Stomach (tissue), 19 donors: ENCODE measurements at places on chromosomes 3 and 15. TPM values are rescaled to one million over a fixed set of nuclear protein-coding genes. Genes with fewer than 3 reads are reported as not detected.

TRA2B gene
- 208 TPM for total RNA-seq

ALS2CL gene
- 107 TPM for total RNA-seq

ELL3 gene
- 29.0 TPM for total RNA-seq

TWF2 gene
- 57.4 TPM for total RNA-seq

PCLAF gene
- total RNA-seq, result not detected

SLMAP gene
- total RNA-seq, result 123 TPM

NDUFB5 gene
- 13.3 TPM for total RNA-seq

EXD1 gene
- total RNA-seq, result not detected

DNA sequence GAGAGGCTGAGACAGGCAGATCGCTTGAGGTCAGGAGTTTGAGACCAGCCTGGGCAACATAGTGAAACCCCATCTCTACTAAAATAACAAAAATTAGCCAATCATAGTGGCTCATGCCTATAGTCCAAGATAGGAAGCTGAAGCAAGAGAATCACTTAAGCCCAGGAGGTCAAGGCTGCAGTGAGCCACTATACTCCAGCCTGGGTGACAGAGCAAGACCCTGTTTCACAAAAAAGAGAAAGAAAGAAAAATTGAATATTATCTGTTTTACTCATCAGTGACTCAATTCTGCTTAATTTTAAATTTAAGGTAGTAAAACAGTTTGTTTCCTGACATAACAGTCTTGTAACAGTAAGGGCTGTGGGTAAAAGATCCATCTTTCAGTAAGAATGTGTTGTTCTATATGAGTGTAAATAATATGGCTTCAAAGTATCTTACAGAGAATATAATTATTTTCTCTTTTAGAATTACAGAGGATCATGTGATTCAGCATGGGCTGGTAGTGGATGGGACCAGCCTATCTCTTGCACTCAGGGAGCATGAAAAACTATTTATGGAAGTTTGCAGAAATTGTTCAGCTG lies 85.8 kb downstream of the ATP11B start:
- H3K36me3 ChIP-seq, result peaks cover 23% of the 10 kb centered on the region
- no peak overlapping the region for H3K27ac ChIP-seq
- no peaks in the 10 kb centered on the region for H3K4me1 ChIP-seq

- H3K27ac ChIP-seq, result peak overlapping the region; percentile 52
- peak; percentile 88 for DNase-seq
- H3K4me3 ChIP-seq, result no peak overlapping the region
- H3K27me3 ChIP-seq, result no peaks in the 10 kb centered on the region
Observed at GRCh38 chr15:91706322-91707032, 147.0 kb upstream of the SLCO3A1 start.

DNA sequence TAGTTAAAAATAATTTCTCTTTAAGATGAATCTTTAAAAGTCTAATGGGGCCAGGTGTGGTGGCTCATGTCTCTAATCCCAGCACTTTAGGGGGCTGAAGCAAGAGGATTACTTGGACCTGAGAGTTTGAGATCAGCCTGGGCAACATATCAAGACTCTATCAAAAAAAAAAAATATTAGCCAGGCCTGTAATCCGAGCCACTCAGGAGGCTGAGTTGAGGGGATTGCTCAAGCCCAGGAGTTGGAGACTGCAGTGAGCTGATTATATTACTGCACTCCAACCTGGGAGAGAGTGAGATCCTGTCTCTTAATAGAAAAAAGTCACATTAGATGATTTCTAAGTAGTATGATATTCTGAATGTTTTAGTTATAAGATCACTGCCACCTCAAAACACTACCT lies 322.0 kb upstream of the MANF start:
- H3K27me3 ChIP-seq, result no peaks in the 10 kb centered on the region
- no peak overlapping the region for H3K27ac ChIP-seq
- H3K4me1 ChIP-seq, result no peaks in the 10 kb centered on the region
- H3K4me3 ChIP-seq, result no peak overlapping the region

DNA sequence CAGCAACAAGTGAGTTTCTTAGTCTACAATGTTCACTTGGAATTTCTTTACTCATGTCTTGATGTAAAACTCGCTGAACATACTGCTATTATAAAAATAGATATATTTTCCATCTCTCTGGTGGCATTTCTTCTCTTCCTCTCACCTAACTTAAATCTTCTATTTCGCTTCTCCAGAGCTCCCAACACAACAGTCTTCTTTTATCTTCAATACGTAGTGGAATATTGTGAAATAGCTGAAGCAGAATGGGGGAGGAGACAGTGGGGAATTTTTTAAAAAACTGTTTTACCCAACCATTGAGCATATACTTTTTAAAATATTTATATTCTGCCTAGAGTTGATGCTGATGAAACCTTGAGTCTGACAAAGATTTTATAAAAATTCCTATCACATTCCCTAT lies 548.5 kb downstream of the RBMS3 start:
- no peaks in the 10 kb centered on the region for H3K4me1 ChIP-seq
- no peaks in the 10 kb centered on the region for H3K36me3 ChIP-seq
- no peak overlapping the region for H3K27ac ChIP-seq
- H3K27me3 ChIP-seq, result no peaks in the 10 kb centered on the region

DNA sequence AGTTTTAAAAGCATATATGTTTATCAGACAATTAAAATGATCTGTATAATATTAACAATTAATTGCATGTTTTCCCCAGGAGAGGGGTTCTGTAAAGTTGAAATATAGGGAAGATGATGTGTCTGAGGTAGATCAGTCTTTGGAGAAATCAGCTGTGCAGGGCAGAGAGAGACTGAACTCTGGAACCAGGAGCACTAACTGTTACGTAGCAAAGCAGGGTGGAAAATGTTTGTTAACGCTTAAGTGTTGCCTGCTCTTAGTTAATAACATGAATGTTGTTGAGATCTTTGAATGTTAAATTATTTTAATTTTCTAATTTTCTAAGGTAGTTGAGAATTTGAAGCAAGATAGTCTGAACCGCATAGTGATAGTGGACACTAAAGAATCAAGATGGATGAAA lies 57.5 kb downstream of the NEO1 start:
- H3K27me3 ChIP-seq, result no peaks in the 10 kb centered on the region
- no peaks in the 10 kb centered on the region for H3K36me3 ChIP-seq
- no peak for DNase-seq
- no peak overlapping the region for H3K27ac ChIP-seq

- no peak overlapping the region for H3K27ac ChIP-seq
- H3K27me3 ChIP-seq, result no peaks in the 10 kb centered on the region
- no peaks in the 10 kb centered on the region for H3K4me1 ChIP-seq
- H3K4me3 ChIP-seq, result no peak overlapping the region
Observed at GRCh38 chr3:133973249-133973980, 56.3 kb downstream of the SLCO2A1 start.

- H3K27me3 ChIP-seq, result no peaks in the 10 kb centered on the region
- H3K4me1 ChIP-seq, result peaks cover 15% of the 10 kb centered on the region
- no peak for DNase-seq
- H3K36me3 ChIP-seq, result no peaks in the 10 kb centered on the region
- no peak overlapping the region for H3K27ac ChIP-seq
Observed at GRCh38 chr3:113156816-113157333, 54.5 kb upstream of the BOC start.

DNA sequence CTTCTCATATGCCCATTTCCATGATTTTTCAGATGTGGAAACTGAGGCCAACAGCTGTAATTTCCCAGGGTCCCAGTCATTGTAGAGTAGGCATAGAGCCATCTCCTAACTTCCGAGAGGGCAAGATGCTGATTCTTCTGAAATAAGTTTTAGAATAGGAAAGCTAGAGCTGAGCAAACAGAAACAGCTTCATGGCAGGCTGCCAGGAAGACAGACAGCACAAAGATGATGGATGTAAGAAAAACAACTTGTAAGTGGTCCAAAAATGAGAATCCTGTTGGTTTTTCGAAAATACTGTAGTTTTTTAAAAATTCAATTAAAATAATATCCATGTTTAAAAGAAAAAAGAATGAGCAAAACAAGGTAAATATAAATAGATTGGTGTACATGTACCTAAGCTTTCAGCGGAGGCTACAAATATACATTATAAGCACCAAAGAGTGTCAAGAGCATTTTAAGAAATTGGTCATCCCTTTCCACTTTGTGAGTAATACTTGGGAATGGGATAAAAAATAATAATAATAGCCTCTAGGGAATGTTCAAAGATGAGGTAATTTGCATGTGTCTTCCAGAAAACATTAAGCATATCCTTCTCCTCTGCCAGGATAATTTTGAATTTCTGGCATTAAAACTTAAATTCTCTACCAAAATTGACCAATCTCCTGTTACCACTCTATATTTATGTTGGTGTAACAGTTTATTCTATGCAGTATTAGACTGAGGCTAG lies 406.6 kb downstream of the MECOM start:
- H3K4me1 ChIP-seq, result peaks cover 10% of the 10 kb centered on the region
- no peaks in the 10 kb centered on the region for H3K27me3 ChIP-seq
- no peak for DNase-seq
- H3K27ac ChIP-seq, result no peak overlapping the region
- no peak overlapping the region for H3K4me3 ChIP-seq

DNA sequence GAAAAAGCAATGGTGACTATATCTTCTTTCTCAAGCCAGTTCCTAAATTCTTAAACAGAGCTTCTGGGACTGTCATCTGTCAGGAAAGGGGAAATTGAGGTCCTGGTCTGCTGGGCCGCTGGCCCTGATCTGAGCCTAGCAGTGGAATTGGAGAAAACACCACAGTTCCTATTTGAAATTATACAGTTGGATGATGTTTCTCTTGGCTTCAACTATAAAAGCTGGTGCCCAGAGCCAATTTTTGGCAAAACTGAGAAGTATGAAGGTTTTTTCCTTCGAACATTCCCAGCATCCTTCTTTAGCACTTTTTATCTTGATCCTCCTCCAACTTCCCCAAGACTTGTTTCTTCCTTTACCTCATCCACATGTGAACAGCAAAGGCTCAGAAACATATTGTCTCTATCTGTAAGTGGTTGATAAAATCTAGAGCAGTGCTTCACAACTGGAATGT lies 83.9 kb downstream of the CD47 start:
- H3K27me3 ChIP-seq, result no peaks in the 10 kb centered on the region
- H3K4me3 ChIP-seq, result no peak overlapping the region

- no peak for DNase-seq
- H3K4me3 ChIP-seq, result no peak overlapping the region
- H3K27me3 ChIP-seq, result peaks cover 55% of the 10 kb centered on the region
- H3K27ac ChIP-seq, result no peak overlapping the region
Observed at GRCh38 chr15:77846360-77846759, 213.6 kb upstream of the LINGO1 start.

- H3K27ac ChIP-seq, result peak overlapping the region; percentile 64
- H3K4me3 ChIP-seq, result no peak overlapping the region
- no peaks in the 10 kb centered on the region for H3K27me3 ChIP-seq
- DNase-seq, result peak; percentile 57
- peaks cover 36% of the 10 kb centered on the region for H3K4me1 ChIP-seq
Observed at GRCh38 chr3:71537211-71537611, 46.3 kb downstream of the FOXP1 start.

- no peaks in the 10 kb centered on the region for H3K4me1 ChIP-seq
- H3K4me3 ChIP-seq, result no peak overlapping the region
- no peak overlapping the region for H3K27ac ChIP-seq
Observed at GRCh38 chr3:4251412-4251811, 51.8 kb upstream of the SETMAR start.

DNA sequence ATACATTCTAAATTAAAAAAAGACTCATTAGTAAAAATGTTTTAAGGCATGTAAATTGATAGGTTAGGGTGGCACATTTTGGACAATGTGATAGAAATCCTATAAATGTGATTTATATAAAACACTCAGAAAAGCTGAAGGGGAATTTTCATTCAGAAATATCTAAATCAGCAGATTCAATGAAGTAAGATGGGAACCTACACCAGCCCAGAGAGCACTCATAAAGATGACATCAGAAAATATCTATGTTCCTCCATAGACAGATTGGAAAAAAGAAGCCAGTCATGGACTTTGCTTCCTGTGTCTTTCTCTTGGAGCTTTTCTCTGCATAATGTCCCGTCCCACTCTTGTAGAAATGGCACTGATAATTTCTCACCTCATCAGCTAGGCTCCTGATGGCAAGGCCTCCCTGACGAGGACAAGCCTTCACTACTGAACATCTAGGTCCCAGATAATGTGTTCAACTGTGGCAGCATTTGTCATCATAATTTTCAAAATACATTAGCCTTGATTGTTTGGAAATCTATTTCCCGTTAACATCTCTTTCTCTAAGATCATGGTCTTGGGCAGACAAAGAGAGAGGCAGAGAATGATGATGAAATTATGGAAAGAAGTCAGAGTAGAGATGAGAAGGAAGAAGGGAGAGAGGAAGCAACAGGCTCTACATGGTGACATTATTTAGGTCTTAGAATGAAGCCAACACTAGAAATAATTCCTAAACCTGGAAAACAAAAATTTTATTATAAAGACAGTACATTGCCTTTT lies 354.4 kb downstream of the NTRK3 start:
- H3K27me3 ChIP-seq, result no peaks in the 10 kb centered on the region
- H3K4me1 ChIP-seq, result no peaks in the 10 kb centered on the region
- no peaks in the 10 kb centered on the region for H3K36me3 ChIP-seq
- DNase-seq, result no peak

- no peaks in the 10 kb centered on the region for H3K27me3 ChIP-seq
- H3K4me3 ChIP-seq, result no peak overlapping the region
- H3K27ac ChIP-seq, result no peak overlapping the region
- no peak for DNase-seq
Observed at GRCh38 chr3:132087356-132087755, 52.5 kb upstream of the CPNE4 start.

- no peak for DNase-seq
- H3K27me3 ChIP-seq, result no peaks in the 10 kb centered on the region
- no peak overlapping the region for H3K4me3 ChIP-seq
- no peaks in the 10 kb centered on the region for H3K4me1 ChIP-seq
- no peak overlapping the region for H3K27ac ChIP-seq
Observed at GRCh38 chr3:140096037-140096436, 161.1 kb downstream of the CLSTN2 start.

- DNase-seq, result no peak
- no peak overlapping the region for H3K27ac ChIP-seq
- no peak overlapping the region for H3K4me3 ChIP-seq
- no peaks in the 10 kb centered on the region for H3K27me3 ChIP-seq
- no peaks in the 10 kb centered on the region for H3K36me3 ChIP-seq
- H3K4me1 ChIP-seq, result no peaks in the 10 kb centered on the region
Observed at GRCh38 chr3:116018646-116019045, 395.3 kb downstream of the GAP43 start.

DNA sequence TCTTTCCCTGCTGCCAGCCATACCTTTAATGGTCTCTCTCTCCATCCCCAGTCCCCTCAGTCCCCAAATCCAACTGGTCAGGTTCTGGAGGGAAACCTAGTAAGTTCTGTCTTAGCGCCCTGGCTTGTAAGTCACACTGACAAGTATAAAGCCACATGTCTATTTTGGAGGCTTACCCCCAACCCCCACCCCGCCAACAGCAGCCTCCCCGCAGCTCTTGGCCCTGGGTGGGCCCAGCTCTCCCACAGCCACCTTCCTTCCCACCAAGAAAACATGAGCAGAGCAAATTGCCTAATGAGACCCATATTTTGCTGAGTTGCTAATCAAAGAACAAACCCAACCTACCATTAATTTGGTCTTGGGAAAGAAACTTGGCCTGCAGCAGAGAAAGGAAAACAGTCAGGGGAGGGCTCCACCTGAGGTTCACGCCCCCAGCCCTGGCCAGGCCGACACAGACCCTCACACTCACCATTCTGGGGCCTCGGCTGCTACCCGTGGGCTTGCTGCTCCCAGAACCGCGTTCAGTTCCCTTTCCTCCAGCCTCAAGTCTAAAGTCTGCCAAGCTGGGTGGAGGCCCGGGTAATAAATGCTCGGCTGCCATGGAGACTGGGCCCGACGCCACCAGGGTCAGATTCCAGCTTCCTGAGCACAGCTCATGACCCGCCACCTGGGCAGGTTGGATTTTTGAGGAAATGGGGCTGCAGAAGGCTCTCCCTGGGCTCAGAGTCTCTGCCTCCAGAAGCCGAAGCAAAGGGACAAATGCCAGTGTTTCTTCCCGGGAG lies at the start of gene CALML4:
Gene CALML4, minus strand, starts transcription at position 557 of the 782 bp plus-strand sequence. Its CDS starts 85 bp downstream, at position 472.
- H3K36me3 ChIP-seq, result peaks cover 7% of the 10 kb centered on the region
- peaks cover 38% of the 10 kb centered on the region for H3K4me1 ChIP-seq
- H3K4me3 ChIP-seq, result peak within 1 kb of the TSS; percentile 22
- DNase-seq, result peak; percentile 93
